ENCODE measurements at places on chromosomes 7 and 10.

DNA sequence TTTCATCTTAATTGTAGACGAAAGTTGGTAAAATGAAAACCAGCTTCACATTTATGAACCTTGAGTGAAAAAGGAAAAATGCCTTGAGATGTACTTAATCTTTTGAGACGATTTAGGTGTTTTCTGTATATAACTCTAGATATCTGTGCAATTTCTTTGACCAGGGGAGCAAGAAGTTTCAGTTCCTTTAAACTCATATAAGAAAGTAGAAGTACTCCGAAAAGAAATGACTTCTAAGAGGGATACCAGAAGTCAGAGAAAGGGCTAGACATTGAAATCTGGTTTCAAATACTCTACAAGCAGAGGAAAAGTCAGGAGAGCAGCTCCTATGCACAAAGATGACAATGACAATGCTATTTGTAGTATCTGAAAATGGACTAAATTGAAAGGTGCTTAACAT lies 303.7 kb downstream of the BAMBI start:
- no peak for DNase-seq

- no peak for DNase-seq
Observed at GRCh38 chr7:130090745-130091532, 20.6 kb downstream of the KLHDC10 start.

DNA sequence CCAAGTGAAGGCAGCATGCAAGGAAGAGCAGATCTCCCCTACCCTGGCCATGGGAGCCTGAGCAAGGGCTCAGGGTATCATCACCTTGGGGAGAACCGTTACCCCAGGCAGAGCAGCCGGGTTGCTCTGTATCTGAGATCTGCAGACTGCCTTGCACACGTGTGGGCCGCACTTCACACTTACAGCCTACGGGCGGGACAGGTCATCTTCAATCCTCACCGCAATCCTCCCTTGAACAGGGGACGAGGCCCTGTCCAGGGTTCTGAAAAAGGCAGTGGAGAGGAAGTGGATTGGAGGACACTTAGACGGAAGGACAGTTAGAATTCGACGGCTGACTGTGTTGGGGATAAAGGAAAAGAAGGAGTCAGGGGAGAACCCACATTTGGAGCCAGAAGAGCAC lies 51.4 kb downstream of the NPS start:
- DNase-seq, result no peak

DNA sequence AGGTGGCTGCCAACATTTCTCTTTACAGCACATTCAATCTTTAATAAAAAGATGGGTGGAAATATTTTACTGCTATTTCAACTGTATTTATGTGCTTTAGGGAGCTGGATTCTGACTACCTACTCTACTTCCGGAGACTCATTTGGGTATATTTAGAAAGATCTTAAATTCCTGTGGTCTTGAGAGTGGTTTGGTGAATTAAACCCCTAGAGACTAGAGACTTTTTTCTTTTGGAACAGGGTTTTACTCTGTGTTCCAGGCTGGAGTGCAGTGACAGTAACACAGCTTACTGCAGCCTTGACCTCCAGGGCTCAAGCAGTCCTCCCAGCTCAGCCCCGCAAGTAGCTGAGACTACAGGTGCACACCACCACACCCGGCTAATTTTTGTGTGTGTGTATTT lies 79.0 kb upstream of the HABP2 start:
- DNase-seq, result no peak

GRCh38 chr7:41303709-41304108 lies 399.2 kb downstream of the INHBA start:
- no peak for DNase-seq

- DNase-seq, result no peak
Observed at GRCh38 chr7:137633133-137633532, 213.6 kb downstream of the DGKI start.

- DNase-seq, result no peak
Observed at GRCh38 chr10:126570245-126570570, 100.3 kb downstream of the C10orf90 start.

- no peak for DNase-seq
Observed at GRCh38 chr10:88181902-88182600, 318.6 kb downstream of the PTEN start.

GRCh38 chr10:35573796-35574195 lies 31.3 kb upstream of the GJD4 start:
- DNase-seq, result no peak

- no peak for DNase-seq
Observed at GRCh38 chr10:120431251-120431651, 25.8 kb upstream of the PLPP4 start.

GRCh38 chr7:143233816-143234532 lies 12.1 kb downstream of the TAS2R40 start:
- DNase-seq, result no peak
